ENCODE measurements at places on chromosomes 2 and 18. TPM values are rescaled to one million over a fixed set of nuclear protein-coding genes. Genes with fewer than 3 reads are reported as not detected.

The NIFK gene
- total RNA-seq: 64.1 TPM

DNA sequence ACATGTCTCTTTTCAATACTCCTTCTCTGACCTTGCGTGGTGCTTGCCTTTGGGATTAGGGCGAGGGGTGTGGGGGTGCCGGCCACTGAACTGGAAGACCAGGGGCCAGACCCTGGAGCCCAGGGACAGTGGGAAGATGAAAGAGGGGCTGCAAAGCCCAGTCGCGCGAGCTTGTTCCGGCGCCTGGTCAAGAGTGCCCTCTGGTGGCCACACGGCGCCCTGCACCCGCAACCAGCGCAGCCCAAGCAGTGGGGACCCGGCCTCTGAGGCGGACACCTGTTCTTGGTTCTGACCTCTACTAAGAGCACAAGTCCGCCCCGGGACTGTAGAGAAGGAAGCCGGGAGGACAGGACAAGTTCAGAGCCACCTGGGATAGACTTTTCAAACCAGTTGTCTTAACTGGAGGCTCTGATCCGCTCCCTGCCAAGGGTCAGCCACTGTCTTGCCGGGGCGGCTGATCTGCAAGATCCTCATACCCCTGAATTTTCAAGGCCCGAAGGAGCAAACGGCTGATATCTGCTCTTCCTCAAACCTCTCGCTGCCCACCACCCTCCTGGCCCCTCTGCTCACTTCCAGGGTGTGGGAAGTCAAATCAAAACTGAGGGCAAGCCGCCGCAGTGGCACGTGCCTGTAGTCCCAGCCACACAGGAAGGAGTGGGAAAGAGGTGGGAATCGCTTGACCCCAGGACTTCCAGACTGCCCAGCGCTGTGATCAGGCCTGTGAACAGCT lies 14.9 kb upstream of the MSH6 start:
- H3K4me1 ChIP-seq: no peaks in the 10 kb centered on the region
- H3K27ac ChIP-seq: no peak overlapping the region
- H3K4me3 ChIP-seq: peak overlapping the region; percentile 26

DNA sequence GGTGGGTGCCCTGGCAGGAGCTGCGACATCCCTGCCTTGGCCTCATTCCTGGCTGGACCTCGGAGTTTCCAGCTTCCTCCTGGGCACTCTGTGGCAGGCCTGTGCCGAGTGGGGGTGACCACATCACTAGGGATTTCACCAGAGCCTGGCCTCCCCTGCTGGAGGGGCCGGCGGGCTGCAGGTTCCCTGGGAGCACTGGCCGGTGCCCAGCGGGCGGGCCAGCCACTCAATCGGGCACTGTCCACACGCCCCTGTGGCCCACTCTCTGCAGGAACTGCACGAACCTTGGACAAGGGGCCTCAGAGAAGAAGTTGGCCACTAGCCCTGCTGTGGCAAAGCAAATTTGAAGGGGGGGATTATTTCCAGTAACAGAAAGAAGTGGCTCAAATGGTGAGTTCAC lies 110.7 kb upstream of the APCDD1 start:
- no peaks in the 10 kb centered on the region for H3K4me1 ChIP-seq
- no peak overlapping the region for H3K27ac ChIP-seq
- peaks cover 94% of the 10 kb centered on the region for H3K27me3 ChIP-seq
- H3K4me3 ChIP-seq: no peak overlapping the region

- no peak overlapping the region for H3K4me3 ChIP-seq
- DNase-seq: no peak
- no peaks in the 10 kb centered on the region for H3K4me1 ChIP-seq
- H3K36me3 ChIP-seq: no peaks in the 10 kb centered on the region
- H3K27me3 ChIP-seq: no peaks in the 10 kb centered on the region
Measured at GRCh38 chr18:44883671-44884070, 203.0 kb downstream of the SETBP1 start.

GRCh38 chr18:60893355-60894097 lies 439.7 kb upstream of the CDH20 start:
- no peak overlapping the region for H3K4me3 ChIP-seq
- no peak for DNase-seq
- H3K36me3 ChIP-seq: no peaks in the 10 kb centered on the region
- 0 out of 2 replicates have a peak, but pooled peaks cover 4% of the 10 kb centered on the region for H3K27me3 ChIP-seq
- peak overlapping the region; percentile 69 for H3K27ac ChIP-seq

The SALL3 gene
- not detected for total RNA-seq

The ARHGAP28 gene
- 10.0 TPM for total RNA-seq

GRCh38 chr2:3076848-3077642 lies 300.6 kb downstream of the EIPR1 start:
- no peak for DNase-seq
- no peak overlapping the region for H3K27ac ChIP-seq
- no peak overlapping the region for H3K4me3 ChIP-seq
- H3K36me3 ChIP-seq: no peaks in the 10 kb centered on the region

DNA sequence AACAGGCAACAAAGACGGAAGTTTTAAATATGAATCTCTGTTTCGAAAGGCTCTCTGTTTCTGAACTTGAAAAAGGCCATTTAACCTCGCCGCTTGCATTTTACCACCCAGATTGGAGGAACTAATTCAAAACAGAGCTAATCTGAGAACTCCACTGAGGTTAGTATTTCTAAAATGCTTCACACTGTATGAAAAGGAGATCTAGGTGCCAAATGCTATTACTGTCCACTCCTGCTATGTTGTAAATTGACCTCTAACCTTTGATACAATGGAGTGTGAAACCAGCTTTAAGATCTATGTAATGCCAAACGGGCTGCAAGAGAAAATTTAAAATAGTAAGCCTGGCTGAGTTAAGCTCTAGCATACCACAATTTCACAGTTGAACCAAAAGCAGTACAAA lies 364.5 kb downstream of the IRS1 start:
- no peaks in the 10 kb centered on the region for H3K36me3 ChIP-seq
- H3K27ac ChIP-seq: no peak overlapping the region

DNA sequence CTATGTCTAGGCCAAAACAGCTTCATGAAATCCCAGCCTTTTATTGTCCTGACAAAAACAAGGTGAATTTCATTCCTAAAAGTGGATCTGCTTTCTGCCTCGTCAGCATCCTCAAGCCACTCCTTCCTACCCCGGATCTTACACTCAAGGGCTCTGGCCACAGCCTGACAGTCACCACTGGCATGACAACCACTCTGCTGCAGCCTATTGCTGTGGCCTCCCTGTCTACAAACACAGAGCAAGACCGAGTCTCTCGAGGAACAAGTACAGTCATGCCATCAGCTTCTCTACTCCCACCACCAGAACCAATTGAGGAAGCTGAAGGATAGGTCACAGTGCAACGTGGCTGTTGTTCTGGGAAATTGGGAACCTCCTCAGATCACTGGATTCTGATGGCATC lies 106.1 kb downstream of the ICA1L start:
- no peaks in the 10 kb centered on the region for H3K4me1 ChIP-seq
- no peak for DNase-seq
- no peak overlapping the region for H3K27ac ChIP-seq
- no peak overlapping the region for H3K4me3 ChIP-seq
- H3K27me3 ChIP-seq: no peaks in the 10 kb centered on the region
- no peaks in the 10 kb centered on the region for H3K36me3 ChIP-seq

DNA sequence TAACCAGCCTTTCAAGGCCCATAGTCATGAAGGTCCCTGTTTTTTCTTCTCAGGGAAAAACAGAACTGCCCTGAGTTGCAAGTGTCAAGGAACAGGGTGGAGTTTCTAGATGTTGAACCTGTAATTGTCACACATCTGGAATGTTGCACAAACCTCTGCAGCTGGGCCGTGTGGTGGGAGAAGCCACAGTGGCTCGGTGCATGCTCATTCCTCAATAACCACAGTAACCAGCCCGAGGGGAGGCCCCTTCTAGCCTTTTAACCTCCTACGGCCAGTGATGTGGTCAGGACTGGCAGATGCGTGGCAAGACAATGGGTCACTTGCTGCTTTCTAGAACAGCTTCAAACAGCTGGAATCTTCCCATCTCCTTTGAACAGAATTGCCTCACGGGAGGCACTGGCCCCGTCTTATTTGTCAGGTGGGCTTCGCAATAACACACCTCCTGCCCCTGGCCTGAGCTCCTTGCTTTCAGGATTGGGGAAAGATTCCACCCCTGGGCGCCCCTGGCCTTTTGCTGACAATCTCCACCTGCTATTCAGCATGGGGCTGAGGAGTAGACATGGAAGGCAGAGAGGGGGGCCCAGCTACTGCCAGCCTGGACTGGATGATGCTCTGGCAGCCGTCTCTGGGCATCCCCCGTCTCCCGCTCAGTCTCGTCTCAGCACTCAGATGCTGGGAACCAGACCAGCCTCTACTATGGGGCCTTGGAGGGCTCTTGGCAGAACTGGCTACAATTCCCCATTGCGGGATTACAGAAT lies 102.9 kb downstream of the KLHL29 start:
- no peaks in the 10 kb centered on the region for H3K27me3 ChIP-seq
- no peaks in the 10 kb centered on the region for H3K4me1 ChIP-seq
- H3K27ac ChIP-seq: no peak overlapping the region

DNA sequence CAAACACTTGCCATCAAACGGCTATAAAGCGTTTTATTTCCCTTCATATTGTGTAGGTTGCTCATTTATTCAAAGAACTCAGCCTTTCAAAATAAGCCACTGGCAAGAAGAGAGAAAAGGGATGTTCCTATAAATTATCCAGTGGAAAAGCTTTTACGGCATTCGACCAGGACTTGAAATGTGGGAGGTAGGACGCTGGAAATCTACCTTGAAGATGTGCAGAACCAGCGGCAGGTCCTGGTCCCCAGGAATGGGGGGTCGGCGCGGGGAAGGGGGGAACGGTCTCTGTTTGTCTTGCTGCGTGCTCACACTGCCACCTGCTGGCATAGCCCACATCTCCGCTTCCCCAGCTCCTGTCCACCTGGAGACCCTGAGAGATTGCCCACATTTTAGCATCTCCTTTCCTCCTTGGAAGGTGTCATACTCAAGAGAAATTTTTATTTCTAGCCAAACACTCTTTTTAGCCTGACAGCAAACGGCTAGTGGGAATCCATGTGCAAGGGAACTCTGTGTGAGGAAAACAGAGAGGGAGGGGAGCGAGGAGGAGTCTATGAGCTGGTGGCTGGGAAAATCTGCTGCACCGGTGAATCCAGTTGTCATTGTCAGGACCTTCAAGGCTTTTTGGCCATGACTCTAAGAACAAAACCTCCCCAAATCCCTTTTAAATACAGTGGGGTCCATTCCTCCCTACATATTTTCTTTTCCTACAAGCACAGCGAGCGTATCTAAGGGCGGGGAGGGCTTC lies 349.0 kb upstream of the PKDCC start:
- peak; percentile 20 for DNase-seq
- no peaks in the 10 kb centered on the region for H3K4me1 ChIP-seq
- no peak overlapping the region for H3K27ac ChIP-seq
- no peaks in the 10 kb centered on the region for H3K36me3 ChIP-seq

DNA sequence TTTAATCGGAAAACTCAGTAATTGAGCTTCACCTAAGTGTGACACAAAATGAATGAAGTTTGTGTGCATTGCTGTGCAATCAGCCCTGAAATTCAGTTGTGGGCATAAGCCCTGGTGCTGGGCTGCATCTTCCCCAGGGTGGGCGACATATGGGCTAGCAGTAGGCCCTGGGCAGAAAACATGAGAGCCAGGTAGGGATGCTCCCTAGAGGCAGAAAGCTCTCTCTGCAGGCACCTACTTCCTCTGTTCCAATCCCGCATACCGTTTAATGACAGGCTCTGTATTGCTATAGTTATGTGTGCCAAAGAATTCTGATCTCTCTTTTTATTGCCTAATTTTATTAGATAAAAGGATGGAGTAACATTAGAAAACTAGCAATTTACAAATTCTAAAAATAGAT lies 456.7 kb downstream of the NRXN1 start:
- no peaks in the 10 kb centered on the region for H3K36me3 ChIP-seq
- no peak for DNase-seq
- H3K27ac ChIP-seq: no peak overlapping the region
- no peaks in the 10 kb centered on the region for H3K4me1 ChIP-seq
- H3K27me3 ChIP-seq: no peaks in the 10 kb centered on the region

GRCh38 chr2:54830546-54830945 lies 107.1 kb downstream of the EML6 start:
- H3K27me3 ChIP-seq: no peaks in the 10 kb centered on the region
- no peaks in the 10 kb centered on the region for H3K4me1 ChIP-seq
- H3K27ac ChIP-seq: no peak overlapping the region
- DNase-seq: no peak

DNA sequence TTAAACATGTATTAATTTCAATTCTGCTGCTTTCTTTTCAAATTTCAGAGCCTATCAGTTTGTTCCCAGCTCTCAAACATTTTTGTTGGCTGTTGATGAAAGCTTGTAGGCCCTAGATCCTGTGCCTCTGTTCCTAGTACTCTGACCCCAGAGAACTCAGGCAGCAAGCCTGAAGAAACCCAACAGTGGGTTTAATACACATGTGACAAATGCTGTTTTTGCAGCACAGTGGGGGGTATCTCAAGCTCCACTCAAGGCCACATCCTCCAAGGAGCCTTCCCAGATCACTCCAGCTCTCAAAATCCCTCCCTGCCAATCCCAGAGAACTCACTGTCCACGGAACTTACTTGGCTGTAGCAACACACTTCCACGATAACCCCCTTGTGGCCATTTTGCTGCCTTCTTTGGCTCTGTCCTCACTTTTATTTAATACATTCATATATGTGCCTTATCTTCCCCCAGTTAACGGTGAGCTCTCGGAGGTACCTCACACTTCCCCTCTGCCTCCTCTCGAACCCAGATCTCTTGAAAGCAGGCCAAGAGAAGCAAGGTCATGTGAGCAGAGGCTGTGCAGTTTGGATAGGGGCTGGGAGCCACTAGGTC lies 122.4 kb downstream of the TNS1 start:
- H3K36me3 ChIP-seq: no peaks in the 10 kb centered on the region
- H3K4me1 ChIP-seq: no peaks in the 10 kb centered on the region
- H3K27ac ChIP-seq: no peak overlapping the region

DNA sequence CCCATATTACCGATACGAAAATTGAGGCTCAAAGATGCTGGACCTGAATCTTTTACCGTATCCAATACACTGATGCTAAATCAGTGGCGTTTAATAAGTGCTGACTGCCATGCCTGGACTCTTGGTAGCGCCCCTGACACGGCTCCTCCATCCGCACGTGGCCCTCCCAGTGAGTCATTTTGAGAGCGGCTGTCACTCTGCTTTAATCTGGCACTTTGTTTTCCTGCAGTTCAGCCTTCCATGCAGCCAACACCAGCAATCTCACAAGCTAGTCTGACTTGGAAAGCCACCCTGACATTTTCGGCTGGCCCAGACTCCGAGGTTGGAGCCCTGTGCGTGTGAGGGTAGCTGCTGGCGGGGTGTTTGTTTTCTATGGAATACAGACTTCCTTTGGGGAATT lies 155.1 kb upstream of the LMAN1 start:
- no peak for DNase-seq
- H3K27ac ChIP-seq: no peak overlapping the region
- H3K4me3 ChIP-seq: no peak overlapping the region
- H3K4me1 ChIP-seq: peaks cover 14% of the 10 kb centered on the region
- no peaks in the 10 kb centered on the region for H3K27me3 ChIP-seq
- H3K36me3 ChIP-seq: no peaks in the 10 kb centered on the region

Data from PC-3 (cell line).